ENCODE measurements at places on chromosomes 6 and 20.

DNA sequence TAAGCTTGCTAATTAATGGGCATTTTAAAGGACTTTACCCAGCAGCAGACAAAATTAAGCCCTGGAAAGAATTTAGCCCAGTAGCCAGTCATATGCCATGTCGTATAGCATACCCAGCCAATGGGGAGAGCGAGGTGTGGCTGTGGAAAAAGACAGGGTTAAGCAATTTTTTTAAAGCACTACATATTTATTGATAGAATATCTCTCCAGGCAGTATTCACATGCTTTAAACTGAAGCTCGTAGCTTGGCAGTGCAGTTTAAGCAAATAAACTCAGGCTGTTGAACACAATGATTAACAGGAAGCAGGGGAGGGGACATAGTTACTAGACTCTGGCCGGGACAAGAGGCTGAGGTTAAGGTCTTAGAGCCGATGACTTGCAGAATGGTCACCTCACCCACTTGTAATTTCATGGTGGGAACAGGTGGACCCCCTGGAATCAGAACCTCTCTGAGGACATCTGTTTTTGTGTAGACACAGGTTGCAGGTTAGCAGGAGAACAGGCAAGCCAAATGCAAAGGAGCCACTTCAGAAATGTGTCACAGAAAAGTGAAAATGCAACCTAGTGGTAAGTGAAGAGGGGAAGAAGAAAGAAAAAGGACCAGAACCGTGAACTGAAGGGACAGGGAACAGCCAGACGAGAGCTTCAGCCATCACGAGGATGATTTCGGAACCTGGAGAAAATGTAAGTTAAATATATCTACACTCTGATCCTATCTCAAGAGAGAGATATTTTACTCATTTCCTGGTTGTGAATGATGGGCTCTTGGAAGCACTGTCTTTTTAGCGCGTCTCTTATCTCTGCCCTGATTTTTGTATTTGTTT lies 7.2 kb downstream of the GCNT2 start:
- peak; percentile 35 for DNase-seq

DNA sequence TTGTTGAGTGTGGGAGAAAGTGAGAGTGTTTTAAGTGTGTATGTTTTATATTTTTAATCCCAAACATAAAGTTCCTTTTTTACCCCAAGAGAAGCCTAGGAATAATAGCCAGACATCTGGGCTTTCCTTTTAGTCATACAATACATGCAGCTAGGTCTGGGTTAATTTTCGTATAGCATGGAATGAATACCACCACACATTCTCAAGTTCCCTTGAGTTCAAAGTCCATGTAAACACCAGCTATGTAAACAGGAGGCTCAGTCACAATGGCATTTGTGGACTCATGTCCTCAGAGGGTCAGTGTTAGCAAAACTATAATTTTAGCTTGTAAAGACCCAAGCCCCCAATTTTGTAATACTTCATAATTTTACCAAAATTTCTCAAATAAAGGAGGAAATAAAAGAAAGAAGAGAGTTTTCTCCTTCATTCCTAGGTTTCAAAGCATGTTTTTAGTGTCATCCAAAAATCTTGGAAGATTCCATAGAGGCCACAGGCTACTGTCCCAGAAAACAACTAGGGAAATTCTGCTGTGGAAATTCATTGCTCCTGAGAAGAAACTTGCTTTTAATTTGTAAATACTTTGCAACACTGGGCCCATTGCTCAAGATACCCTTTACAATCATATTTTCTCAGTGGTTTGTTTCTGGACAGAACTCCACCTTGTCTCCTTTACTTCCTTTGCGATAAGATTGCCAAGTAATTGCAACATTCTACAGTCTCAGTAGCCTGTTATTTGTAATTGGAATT lies 671.2 kb downstream of the COL12A1 start:
- DNase-seq: no peak

DNA sequence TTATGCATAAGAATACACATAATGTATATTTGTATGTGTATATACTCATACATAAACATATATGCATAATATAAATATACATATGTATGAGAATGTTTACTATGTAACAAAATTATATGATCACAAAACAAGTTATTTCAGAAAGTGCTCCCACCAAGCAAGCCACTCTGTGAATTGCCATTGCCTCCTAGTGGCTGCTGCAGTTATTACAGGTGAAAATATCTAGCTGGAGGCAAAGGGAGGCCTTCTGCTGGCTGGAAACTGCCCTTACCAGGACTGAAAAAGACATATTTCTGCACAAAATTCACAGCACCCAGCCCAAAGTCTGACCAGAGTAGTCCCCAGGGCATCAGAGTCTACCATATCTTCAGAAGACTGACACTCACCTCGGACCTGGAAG lies 14.4 kb upstream of the ADAM33 start:
- peak; percentile 30 for DNase-seq

- DNase-seq: no peak
These were observed 55.3 kb downstream of the PFDN4 start for GRCh38 chr20:54263116-54263690.

DNA sequence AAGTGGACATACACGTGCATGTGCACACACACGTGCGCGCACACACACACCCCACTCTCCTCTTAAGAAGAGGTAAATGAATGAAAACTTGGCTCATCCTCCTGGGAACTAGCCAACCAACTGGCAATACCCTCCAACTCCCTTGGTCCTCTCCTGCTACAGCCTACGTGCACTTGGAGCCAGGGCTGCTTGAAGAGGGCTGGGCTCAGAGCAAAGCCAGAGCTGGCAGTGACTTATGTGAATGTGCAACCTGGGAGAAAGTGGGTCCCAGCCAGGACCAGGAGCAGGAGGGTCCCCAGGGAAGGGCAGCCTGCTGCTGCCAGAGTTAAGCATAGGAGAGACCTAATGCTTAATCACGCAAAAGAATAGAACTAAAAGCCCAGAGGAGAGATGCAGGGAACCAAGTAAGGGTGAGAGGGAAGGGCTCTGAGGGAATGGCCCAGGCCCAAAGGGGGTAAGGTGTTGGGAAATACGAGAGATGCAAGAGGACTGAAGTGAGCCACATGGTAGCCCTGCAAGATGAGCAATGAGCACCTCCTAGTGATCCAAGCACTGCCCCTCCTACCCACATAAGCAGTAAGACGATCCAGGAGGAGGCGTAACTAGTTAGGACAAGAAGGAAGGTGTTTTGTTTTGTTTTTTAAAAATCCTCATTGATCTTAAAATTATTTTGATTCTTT lies 24.7 kb downstream of the TRAF3IP2 start:
- DNase-seq: no peak

DNA sequence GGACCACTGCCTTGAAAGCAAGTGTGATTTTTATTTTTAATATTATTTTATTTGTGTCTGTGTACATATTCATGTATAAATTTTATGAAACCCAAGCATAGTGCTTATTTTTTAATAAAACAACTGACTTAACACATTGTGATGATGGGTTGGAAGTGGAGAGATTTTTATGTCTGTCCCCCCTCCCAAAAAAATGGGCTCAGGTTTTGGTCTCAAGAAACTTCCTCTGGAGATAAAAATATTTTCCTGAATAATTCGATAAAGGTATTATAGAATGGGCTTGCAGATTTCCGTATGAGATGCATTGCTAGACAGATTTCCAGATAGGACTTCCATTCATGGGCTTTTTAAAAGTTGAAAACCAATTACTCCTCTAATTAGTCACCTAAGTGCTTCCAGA lies 2.7 kb downstream of the FOXQ1 start:
- no peak for DNase-seq

DNA sequence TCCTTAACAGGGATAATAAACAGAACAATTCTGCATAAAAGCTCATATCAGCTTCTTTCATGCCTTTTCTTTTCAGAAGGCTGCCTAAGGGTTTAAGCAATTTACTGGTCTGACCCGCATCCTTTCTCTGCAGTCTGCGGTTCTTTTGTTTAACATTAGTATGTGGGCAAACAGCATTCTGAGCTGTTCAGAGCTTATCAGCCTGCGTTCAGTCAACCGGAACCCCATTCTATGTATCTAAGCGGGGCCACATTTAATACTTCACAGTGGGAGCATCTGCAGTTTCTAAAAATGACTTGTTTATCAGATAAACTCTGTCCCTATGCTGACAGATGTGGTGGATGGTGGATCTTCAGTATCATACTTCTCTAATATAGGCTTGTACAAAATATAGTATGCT lies 758.9 kb upstream of the MMS22L start:
- DNase-seq: no peak

DNA sequence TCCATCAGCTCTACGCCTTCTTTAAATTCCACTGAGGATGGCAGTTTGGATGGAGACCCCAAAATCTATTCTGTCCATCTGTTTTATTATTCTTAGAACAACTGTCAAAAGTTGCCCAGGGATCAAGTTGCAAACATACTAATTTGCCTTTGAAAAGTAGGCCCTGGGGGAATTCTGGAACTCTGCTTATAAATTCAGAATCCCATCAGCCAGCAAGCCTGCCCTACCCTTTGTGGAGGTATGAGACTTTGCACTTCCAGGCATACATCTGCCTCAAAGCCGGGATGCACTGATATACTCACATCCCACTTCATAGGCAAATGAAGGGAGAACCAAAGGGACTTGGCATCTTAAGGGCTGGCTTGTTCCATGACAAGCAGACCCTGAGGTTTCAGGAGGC lies 93.6 kb downstream of the INSM1 start:
- DNase-seq: no peak

- no peak for DNase-seq
These were observed 27.8 kb upstream of the VGLL2 start for GRCh38 chr6:117237561-117237960.

DNA sequence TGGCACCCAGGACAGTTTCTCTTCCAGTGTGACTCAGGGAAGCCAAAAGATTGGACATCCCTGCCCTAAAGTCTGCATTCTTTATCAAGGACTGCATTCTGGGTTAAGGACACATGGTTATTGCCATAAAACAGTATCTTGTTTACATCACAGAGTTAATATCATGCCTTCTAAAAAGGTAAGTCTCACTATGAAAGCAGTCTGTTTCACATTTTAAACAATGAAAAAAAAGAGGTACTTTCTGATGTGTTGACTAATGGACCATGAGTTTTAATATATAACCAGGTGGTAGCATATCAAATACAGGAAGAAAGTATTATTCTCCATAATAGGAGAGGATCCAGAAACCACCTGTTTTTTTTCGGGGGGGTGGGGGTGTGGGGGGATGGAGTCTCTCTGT lies 93.7 kb downstream of the TIAM2 start:
- no peak for DNase-seq

DNA sequence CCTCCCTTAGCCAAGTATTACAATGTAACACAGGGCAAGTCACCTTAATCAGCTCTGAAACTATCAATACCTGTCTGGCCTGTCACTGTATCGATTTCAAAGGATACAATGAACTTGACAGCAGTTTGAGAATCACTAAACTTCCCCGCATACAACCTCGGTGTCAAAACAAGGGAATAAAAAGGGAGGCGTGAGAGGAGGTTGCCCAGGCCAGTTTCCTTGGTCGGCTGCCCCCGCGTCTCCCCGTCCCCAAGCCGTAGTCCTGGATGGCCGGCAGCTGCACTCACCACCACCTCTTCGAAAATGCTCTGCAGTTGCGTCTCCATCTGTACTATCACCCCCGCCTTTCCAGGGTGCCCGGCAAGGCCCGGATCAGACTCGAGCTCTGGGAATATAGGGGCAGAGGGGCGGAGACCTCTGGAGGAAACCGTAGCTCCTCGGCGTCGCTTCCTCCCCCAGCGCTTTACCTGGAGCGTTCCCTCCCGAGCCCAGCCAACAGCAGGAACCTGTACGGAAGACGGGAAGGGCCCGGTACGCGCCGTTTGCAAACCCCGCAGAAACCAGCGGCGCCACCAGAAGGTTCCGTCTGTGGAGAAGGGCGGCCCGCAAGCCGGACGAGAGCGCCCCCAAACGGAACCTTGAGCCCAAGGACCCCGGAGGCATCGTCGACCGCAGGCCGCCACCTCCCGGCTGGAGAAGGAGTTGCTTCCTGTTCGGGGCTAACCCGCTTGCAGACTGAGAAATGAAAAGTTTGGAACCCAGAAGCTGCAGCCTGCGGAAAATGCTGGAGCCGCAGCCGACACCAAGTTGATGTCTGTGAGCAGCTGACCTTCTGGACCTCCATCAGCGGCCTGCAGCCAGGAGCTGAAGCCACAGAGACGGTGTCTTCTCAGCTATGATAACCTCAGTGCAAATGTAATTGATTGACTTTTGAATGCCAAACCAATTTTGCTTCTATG lies at the start of gene MED23:
Gene MED23, minus strand, starts transcription at position 519 of the 959 bp plus-strand sequence. Its CDS starts 193 bp downstream, at position 326.
- peak; percentile 94 for DNase-seq

DNA sequence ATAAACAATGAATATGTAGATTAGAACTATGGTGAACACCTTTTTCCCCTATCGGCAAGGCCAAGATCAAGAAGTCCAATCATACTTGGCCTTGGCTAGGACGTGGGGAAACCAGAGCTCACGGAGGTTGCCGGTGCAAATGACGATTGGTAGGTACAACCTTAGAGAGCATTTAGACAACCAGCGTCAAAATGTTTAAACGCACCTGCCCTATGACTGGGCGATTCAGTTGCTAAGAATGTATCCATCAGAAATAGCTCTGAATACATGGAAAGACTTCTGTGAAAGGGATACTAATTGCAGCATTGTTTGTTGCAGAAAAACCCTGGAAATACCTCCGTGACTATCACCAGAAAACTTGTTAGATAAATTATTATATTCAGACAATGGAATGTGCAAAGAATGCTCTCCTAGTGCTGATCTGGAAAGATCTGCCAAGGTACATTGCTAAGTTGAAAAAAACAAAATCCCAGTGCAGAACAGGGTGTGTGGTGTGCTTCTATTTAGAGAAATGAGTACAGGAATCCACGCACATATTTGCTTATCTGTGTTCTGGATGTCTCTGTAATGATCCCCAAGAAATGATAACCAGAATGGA lies 48.0 kb upstream of the PTPN1 start:
- no peak for DNase-seq

DNA sequence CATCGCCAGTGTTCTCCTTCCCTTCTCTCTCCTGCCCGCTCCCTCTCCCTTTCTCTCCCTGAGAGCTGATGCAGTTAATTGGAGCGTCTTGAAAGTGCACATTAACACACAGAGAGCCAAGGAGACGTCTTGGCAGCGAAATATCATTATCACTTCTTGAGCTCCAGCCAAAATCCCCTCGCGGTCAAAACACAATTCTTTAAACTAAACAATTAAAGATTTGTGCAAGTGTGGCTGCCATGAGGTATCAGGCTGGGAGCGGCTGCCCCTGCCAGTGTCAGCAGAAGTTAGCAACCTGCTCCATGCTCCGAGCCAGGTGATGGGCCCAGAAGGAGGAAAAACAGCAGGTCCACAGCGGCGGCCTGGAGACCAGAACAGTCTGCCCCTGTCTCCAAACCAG lies 100.9 kb upstream of the FOXP4 start:
- DNase-seq: no peak

DNA sequence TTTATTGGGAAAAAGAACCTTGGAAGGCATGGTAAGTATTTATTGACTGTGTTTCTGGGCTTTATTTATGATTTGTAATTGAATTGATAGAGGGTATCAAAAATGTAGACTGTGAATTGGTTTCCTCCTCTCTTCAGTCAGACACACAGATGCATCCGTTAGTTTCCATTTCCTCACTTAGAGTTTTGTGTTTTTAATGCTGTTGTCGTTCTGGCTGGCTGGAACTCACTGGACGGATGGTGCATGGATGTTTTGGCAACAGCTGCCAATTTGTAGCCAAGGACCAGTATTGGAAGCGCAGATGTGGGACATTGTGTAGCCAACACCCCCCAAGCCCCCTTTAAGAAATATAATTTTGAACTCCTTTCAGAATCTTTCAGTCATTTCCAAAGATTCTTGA lies 134.5 kb downstream of the JARID2 start:
- DNase-seq: no peak

- DNase-seq: no peak
These were observed 166.0 kb upstream of the PROKR2 start for GRCh38 chr20:5482791-5483190.

Data from hematopoietic multipotent progenitor cell treated with erythropoietin and hydrocortisone succinate and interleukin-3 and kit ligand, for 15 days (in vitro differentiated cells).